ENCODE measurements at places on chromosomes 7 and 10.

DNA sequence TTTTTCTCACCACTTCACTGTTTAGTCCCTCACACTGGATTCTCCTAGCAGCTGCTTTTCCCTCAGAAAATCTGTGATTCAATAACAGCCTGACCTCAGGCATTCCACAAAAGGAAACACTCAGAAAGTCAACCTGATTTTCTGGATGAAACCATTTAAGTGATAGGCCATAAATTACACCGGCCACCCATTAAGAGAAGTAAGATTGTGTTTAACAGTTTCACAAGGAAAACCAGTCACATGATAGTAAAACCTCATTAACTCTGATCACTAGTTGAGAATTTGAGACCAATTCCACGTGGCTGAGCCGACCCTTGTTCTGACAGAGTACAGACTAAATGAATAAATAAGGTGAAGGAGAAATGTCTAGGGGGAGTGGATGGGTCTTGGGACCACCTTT lies 7.7 kb downstream of the GRM8 start:
- DNase-seq: no peak

- DNase-seq: no peak
These were observed 47.5 kb upstream of the DGKB start for GRCh38 chr7:14950013-14950412.

GRCh38 chr7:141792526-141792925 lies 2.5 kb downstream of the TAS2R5 start:
- DNase-seq: no peak

DNA sequence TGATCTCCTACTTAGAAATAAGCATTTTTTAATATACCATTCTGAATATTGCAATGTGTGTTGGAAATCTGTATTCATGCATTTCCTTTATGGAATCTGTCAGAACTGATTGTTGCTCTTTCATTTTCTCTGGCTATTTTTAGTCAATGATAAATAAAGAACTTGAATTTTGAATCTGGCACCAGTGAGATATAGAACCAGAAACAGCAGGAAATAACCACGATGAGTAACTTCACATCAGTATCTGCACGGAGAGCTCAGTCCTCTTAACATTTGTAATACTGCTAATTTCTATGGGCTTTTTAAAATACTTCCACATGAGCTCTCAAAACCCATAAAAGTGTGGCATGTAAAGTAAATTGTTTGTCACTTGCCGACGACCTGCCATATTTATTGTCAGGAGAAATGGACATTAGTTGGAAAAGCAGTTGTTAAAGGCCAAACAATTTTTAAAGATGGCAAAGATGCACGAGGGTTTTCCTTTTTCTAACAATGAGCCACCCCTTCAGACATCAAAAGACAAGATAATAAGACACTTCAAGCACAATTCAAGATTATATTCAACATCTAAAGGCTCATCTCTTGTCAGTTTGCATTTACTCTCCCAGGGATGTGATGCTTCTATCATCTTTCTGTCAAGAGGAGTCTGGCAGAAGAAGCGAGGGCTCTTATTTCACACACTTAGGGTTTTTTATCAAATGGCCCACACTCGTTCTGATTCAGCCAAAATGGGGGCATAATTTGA lies 118.3 kb downstream of the POU6F2 start:
- no peak for DNase-seq

DNA sequence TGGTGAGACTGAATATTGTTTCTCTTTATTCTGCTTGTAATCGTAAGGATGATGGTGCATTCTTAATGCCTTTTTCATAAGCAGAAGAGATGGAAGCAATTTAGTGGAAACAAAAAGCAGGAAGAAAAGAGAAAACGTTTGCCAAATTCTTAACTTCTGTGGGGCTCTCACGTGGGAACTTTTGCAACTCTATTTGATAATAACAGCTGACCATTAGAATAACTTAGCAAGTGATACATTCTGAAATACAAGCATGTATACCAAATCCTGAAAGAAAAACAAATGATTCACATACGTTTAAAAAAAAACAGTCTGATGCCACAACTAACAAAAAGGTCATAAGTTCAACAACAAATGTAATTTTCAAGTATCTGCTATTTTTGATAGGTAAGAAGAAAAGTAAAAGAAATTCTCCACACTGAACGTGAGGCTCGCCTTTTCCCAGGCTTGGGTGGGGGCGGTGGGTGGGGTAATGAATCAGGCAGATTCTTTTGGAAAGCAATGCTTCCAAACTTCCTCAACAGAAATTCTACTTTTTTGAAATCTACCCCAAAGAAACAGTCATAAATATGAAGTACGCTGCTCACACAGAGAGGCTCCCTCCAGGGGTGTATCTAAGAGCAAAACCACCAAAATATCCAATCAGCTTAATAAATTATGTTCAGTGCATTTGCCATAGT lies 446.2 kb upstream of the MGMT start:
- no peak for DNase-seq

DNA sequence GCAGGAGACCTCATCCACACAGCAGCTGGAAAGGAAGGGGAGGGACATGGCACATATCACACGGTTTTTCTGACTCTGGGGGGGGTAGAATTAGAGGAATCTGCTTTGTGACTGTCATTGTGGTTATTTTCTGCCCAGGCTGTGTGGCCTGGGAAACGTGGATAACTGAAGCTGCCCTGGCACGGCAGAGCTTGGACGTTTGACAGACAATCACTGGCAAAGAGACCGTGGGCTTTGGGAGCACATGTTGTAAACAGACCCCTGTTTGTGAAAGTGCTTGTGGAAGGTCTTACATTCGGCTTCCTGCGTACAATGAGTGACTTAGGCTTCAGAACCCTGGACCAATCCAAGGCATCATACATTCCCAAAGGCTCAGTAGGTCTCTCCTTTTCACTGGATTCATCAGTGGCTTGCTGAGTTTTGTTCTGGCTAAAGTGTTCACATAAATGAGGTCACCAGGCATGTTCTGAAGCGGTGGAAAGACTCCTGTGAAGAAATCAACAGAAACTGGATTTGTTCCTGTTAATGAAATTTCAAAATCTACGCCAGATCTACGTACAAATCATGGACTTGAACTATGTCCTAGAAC lies 188.2 kb downstream of the TEX36 start:
- DNase-seq: no peak

- no peak for DNase-seq
These were observed 117.6 kb downstream of the SEM1 start for GRCh38 chr7:96591900-96592676.

DNA sequence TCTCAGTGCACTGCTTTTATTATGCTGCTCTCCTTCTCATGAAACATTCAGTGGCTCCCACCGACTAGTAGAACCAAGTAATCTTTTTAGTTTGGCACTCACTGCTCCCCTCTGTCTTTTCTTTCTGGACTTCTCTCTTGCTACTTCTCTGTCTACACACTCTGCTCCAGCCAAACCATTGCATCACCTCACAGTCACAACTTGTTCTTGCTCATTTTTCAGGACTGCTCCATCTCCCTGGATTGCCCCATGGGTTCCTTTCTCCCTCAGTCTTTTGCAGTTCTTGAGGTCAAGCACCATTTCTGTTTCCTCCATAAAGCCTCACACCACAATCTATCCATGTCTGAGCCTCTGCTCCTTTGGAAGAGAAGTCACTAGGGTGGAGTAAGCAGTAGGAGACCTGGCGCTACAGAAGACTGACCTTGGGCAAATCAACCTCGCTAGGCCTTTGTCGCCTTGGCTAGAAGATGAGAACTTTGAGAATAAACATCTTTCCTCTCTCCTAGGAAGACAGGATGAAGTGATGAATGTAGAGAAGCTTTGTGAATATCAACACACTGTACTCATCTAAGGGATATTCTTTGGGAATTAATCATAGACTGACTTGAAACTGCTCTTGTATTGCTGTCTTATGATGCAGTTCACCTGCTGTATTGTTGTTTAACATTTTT lies 186.2 kb downstream of the LRMDA start:
- DNase-seq: no peak

GRCh38 chr7:4791738-4792536 lies 16.5 kb downstream of the AP5Z1 start:
- DNase-seq: peak; percentile 72

DNA sequence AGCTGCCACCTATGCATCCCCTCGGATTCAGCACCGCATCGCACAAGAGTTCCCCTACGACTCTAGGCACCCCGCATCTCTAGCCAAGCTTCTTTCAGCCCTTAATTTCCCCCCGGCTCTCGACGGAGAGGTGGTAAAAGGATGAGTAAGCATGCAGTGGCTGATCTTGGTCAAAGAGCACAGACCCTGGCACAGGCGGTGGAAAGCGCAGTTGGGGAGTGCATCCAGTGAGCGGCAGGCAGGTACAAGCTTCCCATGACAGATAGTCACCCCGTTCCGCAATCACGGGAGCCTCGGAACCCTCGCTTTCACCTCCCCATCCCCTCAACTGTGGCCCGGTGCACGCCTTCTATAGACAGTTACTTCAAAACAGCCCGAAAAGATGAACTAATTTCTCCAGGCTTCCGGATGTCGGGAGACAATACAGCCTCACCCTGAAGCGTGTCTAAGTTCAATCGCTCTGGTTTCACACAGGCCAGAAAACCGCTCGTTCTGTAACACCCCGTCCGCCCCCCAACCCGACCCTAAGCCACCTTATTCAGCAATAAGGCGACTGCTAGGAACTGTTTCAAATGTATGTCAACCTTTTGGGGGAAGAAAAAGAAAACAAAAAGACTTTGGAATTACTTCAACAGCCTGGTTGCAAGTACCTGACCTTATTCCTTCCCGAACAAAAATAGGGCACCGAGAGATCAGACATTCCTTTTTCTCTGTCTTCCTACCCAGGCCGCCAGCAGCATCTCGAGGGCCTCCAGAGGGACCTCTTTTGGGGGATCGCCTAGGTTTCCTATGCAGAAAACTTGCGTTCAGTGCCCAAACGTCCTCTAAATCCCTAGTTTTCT lies 1.4 kb downstream of the RHEB start:
- peak; percentile 54 for DNase-seq

DNA sequence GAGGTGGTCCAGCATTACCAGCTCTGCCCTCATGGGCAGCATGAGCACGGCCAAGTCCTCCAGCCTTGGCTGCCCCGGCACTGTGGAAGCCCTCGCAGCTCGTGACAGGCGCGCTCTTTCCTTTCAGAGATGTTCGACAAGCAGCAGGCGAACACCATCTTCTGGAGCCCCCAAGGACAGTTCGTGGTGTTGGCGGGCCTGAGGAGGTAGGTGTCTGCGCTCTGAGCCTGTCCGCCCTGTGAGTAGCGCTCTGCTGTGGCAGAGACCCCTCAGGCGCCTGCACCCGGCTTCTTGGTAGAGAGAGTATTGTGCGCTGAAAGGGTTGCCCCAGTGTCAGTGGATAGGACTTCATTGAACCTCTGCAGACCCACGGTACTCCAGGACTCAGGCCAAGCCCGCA lies 19.8 kb downstream of the EIF3B start:
- no peak for DNase-seq

DNA sequence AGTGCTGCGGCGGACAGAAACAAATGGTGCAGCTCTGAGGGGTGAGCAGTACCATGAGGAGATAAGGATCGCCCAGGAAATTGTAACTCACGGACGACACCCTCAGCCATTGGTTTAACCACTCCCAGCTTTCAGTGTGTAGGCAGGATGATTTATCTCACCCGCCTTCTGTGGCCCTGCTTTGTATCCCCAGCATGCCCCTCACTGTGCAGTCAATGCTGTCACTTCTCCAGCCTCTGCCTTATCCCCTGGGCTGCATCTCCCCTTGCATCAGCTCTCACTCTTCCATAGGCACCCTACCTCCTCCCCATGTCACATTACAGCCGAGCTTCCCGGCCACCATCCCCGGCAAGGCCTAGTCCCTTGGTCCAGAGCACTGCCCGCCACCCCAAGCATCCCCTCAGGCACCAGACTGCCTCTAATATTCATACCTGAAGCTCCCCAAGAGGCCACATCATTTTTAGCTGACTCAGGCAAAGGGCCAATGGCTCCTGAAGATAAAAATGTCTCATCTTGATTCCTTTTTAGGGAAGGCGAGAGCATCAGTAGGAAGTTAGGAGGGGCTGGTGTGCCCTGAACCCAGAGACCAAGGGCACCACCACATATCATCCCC lies 77.1 kb downstream of the CARD11 start:
- DNase-seq: no peak

GRCh38 chr10:123890226-123890625 lies 1.4 kb downstream of the CPXM2 start:
- no peak for DNase-seq

DNA sequence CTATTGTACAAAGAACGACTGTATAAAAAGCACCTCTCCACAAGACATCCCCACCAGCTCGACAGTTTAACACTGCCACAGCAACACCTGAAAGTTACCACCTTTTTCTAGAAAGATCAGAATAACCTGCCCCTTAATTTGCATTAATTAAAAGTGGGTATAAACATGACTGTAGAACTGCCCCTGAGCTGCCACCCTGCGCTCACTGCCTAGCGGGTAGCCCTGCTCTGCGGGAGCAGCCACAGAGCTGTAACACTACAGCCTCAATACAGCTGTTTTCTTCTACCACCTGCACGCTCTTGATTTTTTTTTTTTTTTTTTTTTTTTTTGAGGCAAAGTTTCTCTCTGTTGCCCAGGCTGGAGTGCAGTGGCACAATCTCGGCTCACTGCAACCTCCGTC lies 140.9 kb downstream of the PARD3 start:
- DNase-seq: no peak

DNA sequence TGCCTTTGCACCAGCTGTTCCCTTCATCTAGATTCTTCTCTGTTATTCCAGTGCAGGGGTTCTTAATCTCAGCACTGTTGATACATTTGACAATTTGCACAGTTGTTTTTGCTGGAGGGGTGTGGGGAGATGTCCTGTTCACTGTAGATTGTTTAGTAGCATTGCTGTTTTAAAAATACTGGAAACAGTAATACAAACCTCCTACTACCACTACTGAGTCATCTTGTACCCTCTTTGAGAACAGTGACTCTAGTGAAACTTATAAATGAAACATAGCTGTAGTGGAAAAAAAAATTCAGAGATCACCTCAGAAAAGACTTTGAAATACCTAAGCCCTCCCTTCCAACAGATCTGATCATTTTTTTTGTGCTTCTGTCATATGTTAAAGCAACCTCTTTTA lies 154.8 kb upstream of the TMEM196 start:
- DNase-seq: no peak

GRCh38 chr7:107951172-107951787 lies 51.7 kb downstream of the LAMB1 start:
- DNase-seq: no peak

- DNase-seq: no peak
These were observed 59.4 kb upstream of the ASAH2 start for GRCh38 chr10:50310560-50311174.

DNA sequence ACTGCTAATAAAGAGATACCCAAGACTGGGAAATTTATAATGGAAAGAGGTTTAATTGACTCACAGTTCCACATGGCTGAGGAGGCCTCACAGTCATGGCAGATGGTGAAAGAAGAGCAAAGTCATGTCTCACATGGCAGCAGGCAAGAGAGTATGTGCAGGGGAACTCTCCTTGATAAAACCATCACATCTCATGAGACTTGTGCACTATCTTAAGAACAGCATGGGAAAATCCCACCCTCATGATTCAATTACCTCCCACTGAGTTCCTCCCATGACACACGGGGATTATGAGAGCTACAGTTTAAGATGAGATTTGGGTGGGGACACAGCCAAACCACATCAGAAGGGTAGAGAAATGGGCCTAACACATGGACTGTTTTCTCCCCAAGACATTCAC lies 156.3 kb downstream of the CCDC71L start:
- no peak for DNase-seq

Data from activated CD4-positive, alpha-beta T cell treated with anti-CD3 and anti-CD28 coated beads for 1 hour (primary cell).